ENCODE measurements at places on chromosomes 7 and 10.

- no peak for DNase-seq
Observed at GRCh38 chr10:44935201-44935965, 24.2 kb upstream of the RASSF4 start.

GRCh38 chr10:77622889-77623291 lies 14.7 kb downstream of the KCNMA1 start:
- DNase-seq: no peak

GRCh38 chr7:134480730-134481129 lies 21.8 kb upstream of the AKR1B1 start:
- no peak for DNase-seq

GRCh38 chr10:17655009-17655408 lies 11.1 kb downstream of the STAM start:
- DNase-seq: no peak

- no peak for DNase-seq
Observed at GRCh38 chr7:131741446-131741845, 185.0 kb upstream of the PODXL start.

DNA sequence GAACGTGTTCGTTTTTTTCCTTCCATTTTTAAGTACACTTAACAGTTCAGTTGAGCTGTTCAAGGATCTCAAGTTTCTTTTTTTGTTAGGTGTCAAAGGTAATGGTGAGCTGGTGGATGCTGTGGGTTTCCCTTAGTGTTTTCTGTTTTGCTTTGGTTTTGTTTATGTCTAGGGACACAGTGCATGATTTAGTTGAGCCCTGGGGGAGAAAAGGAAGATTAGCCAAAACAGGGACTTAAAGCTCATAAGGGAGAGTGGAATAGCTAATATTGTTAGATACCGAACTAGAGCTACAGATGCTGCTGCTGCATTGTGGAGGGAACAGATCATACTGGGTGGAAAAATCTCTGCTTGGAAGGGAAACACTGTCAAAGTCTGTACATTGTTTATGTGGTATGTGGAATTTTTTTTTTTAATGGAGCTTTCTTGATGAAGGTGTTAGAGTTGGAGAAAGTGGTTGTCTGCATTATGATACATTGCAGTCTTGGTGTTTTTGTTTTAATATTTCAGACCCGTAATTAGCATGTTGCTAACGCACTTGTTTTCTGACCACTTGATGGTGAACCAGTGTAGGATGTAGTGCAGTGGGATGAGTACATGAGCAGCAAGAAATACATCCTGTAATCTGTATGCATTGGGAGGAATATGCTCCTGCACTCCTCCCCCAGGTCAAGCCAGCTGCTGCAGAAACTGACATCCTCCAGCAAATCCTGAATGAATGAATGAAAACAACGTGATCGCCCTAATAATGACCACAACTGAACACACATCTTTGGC lies 2.1 kb downstream of the GLCCI1 start:
- no peak for DNase-seq

DNA sequence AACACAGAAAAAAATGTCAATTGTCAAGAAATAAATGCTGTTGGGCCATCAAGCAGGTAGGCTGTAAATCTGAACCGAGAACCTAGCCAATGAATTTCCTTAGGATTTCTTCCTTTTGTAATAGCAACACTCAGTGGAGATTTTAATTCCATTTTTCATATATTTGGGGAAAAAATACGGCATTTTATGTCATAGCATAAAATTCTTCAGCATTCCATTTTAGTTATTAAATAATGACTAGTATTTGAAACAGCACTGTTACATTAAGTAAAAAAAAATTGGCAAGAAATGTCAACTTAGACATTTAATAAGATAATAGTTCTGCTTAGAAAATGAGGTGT lies 12.3 kb upstream of the VIM start:
- no peak for DNase-seq

GRCh38 chr7:55469721-55470120 lies 102.6 kb downstream of the VOPP1 start:
- no peak for DNase-seq

- DNase-seq: no peak
Observed at GRCh38 chr10:70954381-70955176, 66.2 kb upstream of the PCBD1 start.

DNA sequence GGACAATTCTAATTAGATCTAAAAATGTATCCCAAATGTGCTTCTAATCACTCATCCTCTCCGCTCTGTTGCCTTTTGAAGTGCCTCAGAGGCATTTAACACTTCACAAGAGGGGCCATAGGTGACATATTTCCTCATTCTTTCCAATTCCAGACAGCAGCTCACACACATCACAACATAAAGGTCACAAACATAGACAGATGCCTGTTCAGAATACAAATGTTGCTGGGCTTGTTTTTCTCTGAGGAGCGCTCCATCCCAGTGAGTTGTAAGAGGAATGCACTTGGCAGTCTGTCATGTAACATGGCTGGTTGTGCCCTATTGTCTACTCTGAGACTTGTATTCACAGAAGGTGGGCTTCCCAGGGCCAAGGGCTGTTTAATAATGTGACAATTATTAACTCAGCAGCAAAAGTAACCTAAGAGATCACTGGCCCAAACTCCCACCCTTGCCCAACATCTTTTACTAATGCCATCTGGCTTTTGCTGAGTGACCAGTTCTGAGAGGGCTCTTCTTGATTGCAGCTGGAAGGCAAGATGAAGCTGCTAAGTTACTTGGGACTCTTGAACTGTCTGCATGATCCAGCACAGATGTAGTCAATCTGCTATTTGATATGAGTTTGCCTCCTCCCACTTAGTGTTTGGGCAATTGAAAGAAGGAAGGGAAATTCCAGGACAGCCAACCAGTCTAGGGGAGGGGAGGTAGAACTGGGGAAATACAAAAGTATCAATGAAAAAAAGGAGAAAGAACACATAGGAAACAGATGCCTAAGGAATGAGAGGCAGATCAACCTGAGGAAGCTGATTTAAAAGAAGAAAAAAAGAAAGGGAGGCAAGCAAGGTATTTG lies 13.6 kb downstream of the PON2 start:
- DNase-seq: no peak

DNA sequence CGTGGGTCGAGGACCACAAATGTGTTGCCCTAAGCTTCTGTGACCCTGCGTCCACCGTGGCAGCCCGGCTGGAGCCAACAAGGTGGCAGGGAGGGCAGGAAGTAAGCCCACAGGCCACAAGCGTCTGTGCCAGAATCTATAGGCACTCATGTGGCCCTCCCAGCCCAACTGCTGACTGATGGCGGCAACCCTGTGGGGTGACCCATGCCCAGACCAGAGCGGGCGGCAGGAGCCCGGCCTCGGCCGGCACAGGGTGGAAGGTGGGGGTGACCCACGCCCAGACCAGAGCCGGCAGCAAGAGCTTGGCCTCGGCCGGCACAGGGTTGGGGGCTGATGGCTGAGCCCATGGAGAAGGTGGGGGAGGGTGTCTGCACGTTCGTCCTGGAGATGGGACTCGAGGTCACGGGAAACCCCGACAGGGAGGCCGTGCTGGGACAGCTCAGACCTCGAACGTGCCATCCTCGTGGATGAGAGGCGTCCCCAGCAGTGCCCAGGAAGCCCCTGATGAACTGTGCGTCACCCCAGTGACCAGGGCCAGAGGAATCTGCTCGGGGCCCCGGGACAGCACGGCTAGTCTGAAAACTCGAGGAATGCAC lies 181.0 kb downstream of the ELFN1 start:
- no peak for DNase-seq

DNA sequence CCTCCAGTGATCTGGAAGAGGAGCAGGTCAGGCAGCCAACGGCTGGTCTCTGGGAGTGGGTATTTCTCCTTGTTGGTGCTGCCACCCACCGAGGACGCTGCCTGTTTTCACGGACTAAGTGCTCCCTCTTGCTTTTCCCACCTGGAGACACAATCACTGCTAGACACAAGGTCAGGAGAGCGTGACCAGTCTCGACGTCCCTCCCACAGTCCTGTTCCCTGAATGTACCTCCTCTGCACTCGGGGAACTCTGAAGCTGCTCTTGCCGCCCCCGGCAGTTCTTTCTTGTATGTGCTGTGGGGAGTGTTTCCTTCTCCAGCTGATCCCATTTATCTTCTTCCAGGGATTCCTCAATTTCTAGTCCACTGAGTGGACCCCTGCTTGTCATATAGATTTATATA lies 89.4 kb downstream of the CYTH3 start:
- DNase-seq: no peak

DNA sequence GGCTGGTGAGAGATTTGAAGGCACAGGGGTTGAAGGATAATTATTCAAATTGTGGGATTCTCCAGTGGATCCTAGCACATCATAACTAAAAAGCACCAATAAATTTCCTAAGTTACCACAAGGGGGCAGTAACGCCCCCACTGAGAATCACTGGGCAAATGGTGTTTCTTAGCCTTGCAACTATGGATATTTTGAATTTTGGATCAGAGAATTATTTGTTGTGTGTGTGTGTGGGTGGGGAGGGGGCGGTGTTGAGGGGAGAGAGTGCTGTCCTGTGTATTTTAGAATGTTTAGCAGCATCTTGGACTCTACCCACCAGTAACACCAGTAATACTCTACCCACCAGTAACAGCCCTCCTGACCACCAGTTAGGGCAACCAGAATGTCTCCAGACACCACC lies 63.3 kb upstream of the PRKG1 start:
- no peak for DNase-seq

DNA sequence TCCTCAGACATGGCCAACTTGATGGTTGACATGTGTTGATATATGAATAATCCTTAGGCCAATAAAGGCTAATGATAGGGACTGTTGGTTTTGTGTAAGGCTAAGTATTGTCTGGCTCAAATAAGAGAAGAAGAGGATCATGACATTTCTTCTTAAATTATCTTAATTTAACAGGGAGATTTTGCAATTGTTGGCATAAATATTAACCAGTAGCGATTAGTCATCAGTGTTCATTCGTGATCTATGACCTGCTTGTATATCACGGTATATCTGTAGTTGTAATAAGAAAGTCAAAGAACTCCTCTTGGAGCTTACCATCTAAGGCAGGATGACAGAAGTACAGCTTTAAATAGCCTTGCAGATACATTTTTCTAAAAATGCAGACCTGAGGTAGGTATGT lies 196.4 kb downstream of the CREB5 start:
- DNase-seq: no peak

DNA sequence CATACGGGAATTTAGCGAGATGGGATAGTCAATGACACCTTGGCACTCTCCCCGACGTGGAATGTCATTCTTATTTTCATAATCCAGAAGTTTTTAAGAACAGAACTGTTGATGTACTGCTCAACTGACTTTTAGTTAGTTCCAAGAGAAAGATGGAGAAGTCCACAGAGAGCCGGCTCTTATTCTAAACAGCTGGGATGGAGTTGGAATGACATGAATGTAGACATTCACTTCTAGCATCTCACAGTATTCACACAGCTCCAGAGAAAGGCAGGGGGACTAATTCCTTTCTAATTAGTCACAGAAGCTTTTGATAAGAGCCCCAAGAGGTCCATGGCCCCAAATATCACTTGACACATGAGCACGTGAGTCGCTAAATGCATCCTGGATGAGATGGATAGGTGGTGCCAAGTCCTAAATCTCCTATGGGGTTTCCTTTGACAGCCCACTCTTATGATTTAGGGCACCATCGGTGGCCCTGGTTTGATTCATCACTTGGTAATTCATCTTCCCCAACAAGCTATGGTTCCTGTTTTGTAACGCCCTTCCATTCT lies 420.3 kb upstream of the AUTS2 start:
- DNase-seq: no peak

DNA sequence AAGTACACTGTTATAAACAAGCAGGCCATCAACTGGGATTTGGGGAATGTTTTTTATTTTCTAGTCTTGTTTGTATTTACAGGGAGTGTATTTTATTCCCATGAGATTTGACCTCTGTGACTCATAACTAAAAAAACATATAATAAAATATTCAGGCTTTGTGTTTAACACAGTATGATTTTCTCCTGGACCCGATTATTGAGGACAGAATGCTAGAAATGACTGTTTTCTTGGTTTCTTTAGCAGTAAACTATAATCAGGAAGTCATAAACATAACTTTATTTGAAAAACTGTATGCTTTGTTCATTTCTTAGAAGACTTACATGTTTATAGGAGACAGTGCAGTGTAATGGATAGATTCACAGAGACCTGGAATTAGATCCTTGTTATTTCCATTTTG lies 2.1 kb downstream of the NHLRC2 start:
- DNase-seq: no peak

DNA sequence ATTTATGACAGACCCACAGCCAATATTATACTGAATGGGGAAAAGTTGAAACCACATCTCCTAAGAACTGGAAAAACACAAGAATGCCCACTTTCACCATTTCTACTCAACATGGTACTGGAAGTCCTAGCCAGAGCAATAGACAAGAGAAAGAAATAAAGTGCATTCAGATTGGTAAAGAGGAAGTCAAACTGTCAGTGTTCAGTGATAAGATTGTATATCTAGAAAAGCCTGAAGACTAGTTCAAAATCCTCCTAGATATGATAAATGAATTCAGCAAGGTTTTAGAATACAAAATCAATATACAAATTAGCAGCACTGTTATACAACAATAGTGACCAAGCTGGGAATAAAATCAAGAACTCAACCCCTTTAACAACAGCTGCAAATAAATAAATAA lies 6.9 kb upstream of the ZNF138 start:
- no peak for DNase-seq
